ENCODE measurements at places on chromosomes 4 and X.

GRCh38 chr4:23333556-23333945 is 556.3 kb downstream of the PPARGC1A start:
- DNase-seq: no peak

DNA sequence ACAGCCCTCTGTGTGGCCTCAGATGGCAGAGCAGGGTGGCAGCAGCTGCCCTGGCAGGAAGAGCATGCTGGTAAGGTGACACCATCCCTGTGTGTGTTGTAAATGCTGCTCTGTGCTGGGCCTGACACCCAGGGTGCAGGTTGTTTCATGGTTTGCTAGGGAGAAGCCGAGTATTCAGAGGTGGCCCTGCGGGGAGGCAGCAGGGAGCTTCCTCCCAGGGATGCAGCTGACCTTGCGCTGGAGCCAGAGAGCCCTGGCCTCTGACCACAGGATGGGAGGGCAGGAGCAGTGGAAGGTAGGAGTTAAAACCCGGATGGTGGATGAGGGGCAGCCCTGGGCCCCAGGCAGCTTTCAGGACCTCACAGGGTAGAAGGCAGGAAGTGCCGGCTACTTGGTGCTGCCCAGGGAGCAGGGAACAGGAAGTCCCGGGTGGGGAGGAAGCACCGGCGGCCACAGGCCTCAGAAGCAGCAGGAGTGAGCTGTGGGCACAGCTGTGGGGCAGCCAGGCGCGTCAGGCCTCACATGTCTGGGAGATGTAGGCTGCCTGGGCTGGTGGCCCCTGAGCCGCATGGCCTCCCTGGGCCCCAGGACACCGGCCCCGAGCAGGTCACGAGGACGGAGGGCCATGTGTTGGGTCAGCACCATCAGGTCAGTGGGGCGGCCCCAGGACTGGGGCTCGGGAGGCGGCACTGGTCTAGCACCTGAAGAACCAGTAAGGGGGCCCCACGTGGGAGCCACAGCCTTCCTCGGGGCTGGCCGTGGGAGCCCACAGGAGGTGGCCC is 19.1 kb downstream of the SH3BP2 start:
- no peak for DNase-seq

DNA sequence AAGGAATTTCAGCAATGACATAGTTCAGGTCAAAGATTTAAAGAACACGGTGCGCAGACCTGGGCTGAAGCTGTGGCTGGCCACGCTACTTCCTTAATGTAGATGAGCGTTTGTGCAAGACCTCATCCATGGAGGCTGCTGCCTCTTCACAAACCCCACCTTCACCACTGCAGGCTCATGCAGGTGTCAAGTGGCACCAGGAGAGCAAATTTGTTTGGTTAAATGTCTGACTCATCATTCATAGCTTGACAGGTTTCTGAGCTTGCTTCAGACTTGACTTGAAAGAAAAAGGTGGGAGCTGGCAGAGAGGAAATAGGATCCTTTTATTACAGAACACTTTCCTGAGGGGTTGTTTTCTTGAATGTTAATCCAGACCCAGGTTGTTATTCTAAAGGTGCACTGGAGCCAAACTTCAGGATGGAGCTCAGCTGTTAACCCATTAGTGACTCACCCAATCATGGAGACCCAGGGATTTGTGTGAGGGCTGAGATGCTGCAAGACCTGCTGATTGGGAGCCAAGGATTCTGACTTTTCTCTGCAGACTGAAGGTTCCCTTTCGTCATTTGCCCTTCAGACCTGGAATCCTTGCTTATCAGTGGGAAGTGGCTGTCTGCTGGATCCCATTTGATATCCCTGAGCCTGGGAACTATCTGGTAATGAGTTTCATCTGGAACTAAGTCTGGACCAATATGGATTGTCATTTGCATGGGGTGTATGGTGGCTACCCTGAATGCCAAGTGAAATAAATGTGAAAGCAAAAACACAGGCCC is 315.3 kb downstream of the PTTG2 start:
- DNase-seq: peak; percentile 60

DNA sequence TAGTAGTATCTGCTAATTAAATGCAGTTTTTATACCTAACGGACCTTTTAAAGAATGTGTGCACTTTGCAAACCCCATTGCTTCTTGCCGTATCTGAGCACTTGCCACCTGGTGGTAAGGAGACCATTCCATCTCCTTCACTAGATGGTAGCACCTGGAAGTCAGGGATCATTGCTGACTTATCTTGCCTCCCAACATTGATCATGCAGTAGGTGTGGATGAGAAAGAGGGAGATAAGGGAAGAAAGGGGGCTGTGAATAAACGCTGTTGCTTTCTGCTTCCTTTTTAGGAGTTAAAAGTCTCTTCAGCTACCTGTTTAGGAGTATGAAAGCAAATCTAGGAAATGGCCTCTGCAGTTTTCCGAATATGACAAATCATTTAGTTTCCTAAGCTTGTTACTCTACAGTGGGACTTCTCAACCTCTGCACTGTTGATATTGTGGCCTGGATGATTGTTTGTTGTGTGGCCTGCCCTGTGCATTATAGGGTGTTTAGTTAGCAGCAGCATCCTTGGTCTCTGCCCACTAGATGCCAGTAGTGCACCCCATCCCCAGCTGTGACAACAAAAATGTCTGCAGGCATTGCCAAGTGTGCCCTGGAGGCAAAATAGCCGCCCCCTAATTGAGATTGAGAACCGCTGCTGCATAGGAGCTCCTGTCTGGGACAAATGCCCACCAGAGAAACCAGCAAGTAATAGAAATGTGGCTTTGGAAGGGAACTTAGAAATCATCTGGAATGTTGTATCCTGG is 38.8 kb downstream of the GAB1 start:
- DNase-seq: no peak

GRCh38 chr4:41256740-41257256 is at the start of gene UCHL1:
UCHL1 (plus strand) TSS chr4:41256928; CDS start chr4:41256977, 49 bp downstream.
- no peak for DNase-seq

DNA sequence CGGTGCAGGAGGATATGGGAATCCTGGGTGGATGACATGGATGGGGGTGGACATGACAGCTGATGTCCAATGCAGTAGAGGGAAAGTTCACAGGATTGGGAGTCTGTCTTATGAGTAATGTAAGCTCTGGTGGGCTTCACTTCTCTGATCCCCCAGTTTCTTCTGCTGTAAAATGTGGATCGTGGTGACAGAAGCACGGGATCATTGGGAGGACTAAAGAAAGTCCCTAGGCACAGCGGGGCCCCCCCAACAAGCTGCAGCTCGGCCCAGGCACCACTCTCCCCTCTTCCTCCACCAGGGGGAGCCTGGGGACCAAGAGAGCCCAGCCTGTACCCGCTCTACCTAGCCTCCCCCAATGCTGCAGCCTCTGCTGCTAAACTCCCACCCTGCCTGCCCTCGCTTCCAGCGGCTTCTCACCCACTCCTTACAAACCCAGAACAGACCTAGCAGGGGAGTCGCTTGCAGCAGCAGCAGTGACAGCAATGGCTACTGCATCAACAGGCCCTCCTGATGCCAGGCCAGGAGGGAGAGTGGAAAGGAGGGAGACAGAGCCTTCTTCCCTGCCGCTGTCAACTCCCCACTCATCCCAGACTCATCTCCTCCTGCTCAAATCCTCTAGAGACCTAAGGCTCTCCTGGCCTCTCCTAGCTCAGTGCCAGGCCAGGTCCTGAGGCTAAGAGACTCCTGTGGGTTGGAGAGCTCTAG is 36.1 kb upstream of the IQSEC2 start:
- DNase-seq: peak; percentile 60

DNA sequence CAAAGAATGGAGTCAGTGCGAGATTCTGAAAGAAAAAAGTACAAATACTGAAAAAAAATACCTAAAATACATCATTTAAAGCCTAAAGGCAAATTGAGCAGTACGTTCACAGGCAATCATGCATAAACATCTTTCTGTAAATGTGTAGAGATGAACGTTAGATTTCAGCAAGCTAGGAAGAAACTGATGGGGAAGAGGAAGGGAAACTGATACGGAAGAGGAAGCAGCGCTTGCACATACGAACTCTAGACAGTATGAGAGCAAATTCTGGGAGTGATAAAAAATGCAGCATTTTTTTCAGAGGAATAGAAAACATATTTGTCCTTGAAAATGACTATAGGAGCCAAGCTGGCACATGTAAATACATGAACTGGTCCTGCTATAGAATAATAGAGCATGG is 9.4 kb downstream of the ANKRD50 start:
- DNase-seq: no peak

GRCh38 chr4:159174645-159175084 is 71.8 kb downstream of the RAPGEF2 start:
- DNase-seq: no peak

DNA sequence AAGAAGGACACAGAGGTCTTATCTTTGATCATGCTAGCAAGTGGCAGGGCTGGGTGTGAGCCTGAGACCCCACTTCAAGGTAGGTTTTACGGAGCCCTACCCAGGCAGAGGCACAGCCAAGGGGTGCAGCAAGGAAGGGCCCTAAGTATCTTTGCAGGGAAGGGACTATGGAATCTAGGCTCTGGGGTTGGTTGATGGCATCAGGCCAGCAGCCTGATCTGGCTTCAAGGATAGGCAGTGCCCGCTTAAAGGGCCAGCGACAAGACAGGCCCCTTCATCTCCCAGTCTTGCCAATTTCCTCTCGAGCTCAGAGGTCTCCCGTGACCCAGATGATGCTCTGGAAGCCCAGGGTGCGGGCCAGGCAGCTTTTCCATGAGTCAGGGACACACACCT is 5.8 kb downstream of the ABLIM2 start:
- DNase-seq: no peak

- DNase-seq: peak; percentile 67
These were observed 119.2 kb upstream of the EDNRA start for GRCh38 chr4:147361726-147362125.

DNA sequence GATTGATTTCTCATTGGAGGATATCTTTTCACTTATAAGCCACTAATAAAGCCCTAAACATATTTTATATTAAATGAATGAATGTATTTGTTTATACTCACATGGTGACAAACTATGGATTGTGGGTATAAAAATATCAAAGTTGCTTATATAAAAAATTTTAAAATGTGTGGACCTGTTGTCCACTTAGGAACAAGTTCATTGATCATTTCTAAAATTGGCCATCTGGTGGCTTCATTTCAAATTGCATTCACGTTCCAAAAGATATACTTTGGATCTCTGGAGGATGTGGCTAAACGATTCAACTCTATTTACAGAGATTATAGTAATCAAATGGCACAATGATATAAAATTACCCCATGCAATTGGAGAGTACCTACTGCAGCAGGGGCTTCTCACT is 32.5 kb downstream of the FSTL5 start:
- DNase-seq: no peak

- no peak for DNase-seq
These were observed 17.5 kb downstream of the STX18 start for GRCh38 chr4:4524364-4524763.

DNA sequence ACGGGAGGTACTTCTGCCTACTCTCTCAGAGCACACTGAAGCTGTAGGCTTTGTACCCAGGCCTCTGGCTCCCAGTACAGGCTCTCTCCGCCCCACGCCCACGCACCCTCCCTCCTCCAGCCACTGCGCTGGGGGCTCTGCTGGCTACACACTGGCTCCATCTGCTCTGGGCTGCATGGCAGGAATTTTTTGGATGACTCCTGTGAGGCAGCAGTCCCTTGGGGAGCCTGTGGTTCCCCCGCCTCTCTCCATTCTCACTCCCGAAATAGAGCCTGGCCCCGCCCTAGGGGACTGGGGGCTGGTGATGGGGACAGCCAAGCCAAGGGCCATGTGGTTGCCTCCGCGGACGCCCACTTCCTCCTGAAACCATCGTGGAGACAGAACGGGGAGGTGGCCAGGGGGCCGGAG is 58.1 kb upstream of the ADRA2C start:
- no peak for DNase-seq

DNA sequence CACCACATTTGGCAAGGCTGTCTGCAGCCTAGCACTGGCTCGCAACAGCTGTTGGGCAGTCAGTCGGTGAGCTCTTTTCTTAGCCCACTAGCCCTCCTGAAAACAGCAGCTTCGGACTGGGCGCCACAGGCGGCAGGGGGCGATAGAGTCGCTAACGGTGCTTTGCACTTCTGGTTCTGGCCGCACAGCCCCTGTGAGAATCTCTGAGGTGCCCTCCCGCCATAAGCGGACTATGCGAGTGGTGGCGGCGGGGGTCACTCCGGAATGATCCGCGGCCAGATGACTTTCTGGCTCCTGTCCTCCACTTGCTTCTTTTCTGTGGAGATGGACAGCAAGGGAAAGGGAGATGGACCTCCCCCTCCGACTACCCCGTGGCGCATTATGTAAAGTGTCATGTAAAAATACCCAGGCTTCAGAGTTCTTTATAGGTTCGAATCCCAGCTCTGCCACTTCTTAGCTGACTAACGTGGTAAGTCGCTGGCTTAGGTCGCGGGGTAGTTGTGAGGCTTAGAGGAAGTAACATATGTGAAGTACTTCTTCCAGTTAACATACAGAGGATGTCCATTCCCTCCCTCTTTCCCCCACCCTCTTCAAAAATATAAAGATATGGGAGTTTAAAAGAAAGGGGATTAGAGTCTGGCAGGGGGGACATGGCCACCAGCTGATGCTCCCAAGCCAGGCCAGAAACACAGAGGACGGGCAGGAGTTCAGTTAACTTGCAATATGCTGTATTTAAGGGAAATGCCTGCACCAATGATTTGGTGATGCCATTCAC is 11.0 kb downstream of the ARHGAP36 start:
- no peak for DNase-seq

GRCh38 chr4:158817562-158818296 is 48.9 kb downstream of the FNIP2 start:
- DNase-seq: no peak

DNA sequence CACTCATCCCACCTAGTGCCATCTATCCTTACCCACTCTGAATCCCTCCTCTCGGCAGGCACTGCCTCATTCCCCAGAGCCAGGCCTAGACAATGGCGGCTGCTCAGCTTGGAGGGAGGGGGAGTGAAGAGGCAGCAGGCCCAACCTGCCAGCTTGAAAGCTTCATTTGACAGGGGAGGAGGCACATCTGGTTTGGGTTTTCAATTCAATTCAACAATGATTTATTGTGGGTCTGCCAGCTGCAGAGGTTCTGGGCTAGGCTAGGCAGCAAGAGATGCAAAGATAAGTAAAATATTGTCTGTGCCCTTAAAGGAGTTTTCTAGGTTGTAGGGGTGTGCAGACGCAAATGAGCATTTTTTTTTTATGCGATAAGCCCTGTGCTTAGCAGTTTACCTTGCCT is 58.5 kb downstream of the RTL9 start:
- no peak for DNase-seq

- no peak for DNase-seq
These were observed 415.0 kb upstream of the RPS6KA3 start for GRCh38 chrX:20681683-20682082.

GRCh38 chr4:78369679-78370078 is 181.9 kb upstream of the ANXA3 start:
- DNase-seq: no peak

DNA sequence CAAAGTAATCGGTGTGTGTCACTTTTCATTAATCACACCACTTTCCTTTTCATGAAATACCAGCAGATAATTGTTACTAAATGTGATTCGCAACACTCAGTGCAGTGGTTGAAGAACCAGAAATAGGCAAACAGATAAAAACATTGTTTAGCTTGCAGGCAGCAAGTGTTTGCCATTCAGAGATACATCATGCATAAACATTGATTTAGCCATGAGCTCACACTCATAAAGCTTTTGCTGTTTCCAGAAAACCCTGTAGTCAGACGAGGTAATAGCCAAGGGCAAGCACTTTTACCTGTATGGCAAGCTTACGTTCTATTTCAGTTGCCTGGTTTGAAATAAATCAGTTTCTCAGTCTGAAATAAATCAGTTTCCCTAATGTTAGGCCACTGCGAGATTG is 542.0 kb upstream of the TENM3 start:
- DNase-seq: no peak

GRCh38 chr4:113666386-113667114 is 95.0 kb downstream of the CAMK2D start:
- no peak for DNase-seq

- DNase-seq: no peak
These were observed 158.8 kb downstream of the IDS start for GRCh38 chrX:149346306-149346705.

GRCh38 chrX:72001471-72001870 is 90.8 kb downstream of the NHSL2 start:
- DNase-seq: no peak
